Kidney epithelial cell (primary cell): ENCODE measurements at places on chromosomes 5 and 9.

GRCh38 chr5:67206929-67207328 lies 10.3 kb upstream of the CD180 start:
- peak; percentile 68 for DNase-seq

- DNase-seq, result no peak
Observed at GRCh38 chr9:124010303-124010664, 1.3 kb upstream of the LHX2 start.

DNA sequence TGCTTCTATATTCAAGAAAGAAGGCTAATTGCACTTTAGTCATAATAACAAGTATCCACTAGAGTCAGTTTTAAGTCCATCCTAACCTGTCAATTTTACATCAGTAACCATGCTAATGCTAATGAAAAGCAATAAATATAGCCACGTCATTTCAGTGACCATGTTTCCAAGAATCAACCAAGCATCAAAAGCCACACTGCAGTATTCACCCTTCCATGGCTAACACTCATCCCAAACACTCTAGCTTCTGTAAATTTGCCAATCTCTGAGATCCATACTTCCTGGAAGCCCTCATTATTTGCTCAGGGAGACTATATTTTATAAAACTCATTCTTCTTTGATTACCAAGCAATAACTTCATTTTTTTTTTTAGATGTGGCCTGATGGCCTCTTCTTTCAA lies 712.0 kb downstream of the CETN3 start:
- no peak for DNase-seq

- DNase-seq, result no peak
Observed at GRCh38 chr9:34370970-34371880, 5.5 kb downstream of the MYORG start.

- no peak for DNase-seq
Observed at GRCh38 chr5:179620703-179621350, 2.6 kb downstream of the HNRNPH1 start.

DNA sequence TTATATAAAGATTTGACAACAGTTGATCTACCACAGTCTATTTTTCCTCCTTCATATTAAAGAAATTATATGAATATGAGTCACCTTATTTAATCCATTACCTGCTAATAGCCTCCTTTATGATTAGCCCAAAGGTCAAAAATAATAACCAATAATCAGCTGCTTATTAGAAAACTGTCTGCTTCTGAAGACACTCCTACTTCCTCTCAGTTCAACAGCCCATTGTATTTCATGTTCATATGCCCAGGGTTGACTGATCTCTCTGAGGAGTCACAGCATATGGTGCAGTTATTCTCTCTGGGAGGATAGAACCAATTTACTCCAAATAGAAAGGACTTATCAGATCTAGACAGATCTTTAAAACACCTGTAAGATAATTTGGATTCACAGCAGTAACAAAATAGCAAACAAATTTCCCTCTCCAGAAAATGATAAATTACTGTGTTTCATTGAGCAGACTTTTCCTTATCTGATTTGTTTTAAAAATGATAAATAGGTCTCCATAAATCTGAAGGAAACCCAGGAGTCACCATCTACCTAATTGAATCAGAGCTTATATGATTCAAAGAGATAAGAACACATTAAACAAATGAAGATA lies 180.4 kb upstream of the ITGA1 start:
- no peak for DNase-seq

DNA sequence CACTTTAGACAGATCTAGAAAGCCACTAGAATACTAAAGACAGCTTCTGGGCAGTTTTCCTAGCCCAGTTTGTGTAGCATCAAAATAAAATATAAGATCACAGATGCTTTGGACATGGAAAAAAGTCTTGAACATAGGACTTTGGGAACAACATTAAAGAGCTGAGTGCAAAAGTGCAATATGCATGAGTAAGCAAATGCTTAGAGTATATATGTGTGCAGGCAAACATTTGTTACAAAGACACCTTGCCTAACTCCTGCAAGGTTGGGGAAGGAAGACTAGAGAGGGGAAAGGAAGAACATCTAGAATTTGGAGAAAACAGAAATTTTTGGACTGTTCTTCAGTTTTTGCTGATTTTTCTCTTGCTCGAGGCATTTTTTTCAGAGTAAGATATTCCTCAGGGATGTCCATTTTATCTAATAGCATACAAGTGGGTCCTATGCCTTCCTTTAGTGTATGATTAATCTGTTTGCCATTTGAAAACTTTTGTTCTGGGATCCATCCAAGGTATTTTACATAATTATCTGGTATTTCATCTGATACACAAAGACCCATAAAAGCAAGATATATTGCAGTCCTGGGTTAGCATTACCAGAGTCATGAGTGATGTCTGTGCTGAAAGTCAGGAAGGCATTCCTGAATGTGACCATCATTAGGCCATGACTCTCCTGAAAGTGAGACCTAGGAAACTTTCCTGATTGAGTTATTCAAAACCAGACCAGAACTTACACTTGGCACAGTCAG lies 142.0 kb upstream of the RGMB start:
- peak; percentile 7 for DNase-seq

GRCh38 chr5:98786191-98786853 lies 12.9 kb downstream of the RGMB start:
- DNase-seq, result no peak

DNA sequence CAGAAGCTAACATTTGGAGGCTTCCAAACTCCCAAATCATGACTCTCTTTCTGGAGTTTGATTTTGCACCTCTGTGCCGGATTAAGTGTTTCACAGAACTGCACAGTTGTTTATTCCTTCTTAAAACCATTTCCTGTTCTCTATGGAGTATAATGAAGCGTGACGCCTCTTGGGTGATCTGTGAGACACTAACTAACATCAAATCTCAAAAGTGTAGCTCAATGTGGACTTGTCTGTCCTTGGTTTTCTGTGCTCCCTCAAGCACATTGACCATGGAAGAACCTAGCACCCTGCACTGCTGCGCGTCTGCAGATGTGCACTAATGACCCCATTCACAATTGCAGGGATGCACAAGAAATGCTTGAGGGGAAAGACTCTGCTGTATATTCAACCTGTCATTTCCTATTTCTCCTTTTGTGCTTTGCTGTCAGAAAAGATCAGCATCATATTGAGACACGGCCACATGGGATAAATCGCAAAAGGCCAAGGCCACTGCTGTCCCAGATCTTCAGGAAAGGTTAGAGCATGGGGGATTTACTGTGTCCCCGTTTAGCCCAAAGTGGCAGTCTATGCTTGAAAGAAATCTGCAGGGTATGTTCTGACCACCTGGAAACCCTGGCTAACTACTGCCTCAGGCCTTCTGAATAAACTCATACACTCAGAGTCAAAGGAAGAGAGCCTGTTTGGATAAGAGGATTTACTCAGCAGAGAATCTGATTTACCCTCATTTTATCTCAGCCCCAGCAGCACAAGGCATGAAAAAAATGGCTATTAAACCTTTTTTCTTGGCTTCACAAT lies 109.6 kb downstream of the BAAT start:
- no peak for DNase-seq

- DNase-seq, result no peak
Observed at GRCh38 chr9:101481261-101481660, 45.7 kb upstream of the ALDOB start.

- DNase-seq, result no peak
Observed at GRCh38 chr5:101024299-101024698, 121.2 kb upstream of the ST8SIA4 start.

DNA sequence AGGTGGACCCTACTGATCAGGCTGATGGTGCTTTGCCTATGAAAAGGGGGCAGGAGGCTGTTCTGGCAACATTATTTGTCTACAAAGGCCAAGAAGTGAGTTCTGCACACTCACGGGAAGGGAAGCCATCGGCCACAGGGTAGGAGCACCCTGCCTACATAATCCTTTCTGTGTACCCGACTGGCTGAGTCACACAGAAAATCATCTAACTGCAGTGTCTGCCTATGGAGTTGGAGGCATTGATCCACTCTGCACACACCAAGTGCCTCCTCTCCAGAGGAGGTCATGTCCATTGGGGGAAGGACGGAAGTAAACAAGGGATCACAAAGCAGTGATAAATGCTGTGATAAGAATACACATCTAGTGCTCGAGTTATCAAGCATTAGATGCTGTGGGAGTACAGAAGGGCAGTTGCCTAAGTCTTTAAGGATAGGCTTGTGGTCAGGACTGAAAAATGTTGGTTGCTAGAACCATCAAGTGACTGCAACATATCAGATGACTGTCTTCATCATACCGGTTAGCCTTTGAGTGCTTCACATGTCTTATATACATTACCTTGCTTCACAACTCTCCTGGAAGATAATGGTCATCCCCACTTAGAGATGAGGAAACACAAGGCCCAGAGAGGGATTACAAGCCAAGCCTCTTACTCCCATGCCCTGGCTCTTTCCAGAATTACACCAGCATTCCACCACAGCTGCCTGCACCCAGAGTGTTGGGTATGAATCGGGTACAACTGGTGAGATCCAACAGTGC lies 1.3 kb upstream of the SLC2A8 start:
- no peak for DNase-seq
